ENCODE measurements at places on chromosomes 11 and 22.

DNA sequence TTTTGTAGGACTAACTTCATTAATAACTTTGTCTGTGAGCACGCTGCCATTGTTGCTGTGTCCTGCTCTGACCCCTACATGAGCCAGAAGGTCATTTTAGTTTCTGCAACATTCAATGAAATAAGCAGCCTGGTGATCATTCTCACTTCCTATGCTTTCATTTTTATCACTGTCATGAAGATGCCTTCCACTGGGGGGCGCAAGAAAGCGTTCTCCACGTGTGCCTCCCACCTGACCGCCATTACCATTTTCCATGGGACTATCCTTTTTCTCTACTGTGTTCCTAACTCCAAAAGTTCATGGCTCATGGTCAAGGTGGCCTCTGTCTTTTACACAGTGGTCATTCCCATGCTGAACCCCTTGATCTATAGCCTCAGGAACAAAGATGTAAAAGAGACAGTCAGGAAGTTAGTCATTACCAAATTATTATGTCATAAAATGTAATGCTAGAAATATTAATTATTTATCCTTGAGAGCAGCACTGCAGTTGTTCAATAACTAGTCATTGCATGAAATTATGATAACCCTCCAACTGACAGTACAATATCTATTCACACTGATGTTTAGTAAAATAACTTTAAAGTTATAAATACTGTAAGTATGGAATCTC is 46.4 kb upstream of the OR5D13 start:
- no peak for DNase-seq

DNA sequence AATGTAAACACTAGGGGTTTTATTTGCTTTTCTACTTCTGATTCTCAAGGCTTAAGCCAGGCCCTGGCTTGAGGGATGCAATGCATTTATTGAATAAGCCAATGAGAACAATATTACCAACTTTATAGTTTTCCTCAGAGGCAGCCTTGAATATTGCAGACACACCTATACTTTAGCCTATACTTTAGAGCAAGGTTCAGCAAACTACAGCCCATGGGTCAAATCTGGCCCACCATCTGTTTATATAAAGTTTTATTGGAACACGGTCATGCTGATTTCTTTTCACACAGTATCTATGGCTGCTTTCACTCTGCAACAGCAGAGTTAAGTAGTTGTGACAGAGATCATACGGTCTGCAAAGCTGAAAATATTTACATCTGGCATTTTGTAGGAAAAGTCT is 50.3 kb upstream of the E2F8 start:
- no peak for DNase-seq

DNA sequence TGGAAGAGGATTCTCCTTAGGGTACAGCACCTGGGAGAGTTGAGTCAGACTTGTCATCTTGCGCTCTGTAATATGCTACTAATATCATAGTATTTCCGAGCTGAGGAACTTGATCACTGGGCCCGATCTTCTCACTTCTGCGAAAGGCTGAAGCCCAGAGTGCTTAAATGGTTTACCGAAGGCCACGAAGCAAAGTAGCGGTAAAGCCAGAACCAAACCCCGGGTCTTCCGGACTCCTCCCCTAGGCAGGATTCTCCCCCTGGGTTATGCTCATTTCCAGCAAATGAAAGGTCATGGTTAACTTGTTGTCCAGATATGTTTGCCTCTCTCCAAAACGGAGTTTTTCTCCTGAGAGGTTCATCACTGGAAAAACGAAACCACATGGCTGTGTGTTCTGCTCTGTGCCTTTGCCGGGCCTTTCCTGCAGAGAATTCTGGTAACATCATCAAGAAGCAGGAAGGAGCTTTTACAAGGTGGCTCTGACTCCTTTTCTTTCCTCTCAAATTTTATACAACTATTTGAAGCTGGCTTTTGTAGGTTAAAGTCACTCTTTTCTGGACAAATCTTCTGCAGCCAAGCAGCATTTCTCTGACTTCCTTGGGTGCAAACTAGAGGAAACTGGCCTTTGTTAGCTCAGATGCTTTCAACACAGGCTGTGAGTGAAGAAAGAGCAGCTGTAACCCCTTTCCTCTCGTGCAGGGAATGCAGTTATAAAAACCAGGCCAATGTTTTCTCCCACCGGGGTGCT is 35.5 kb downstream of the UBASH3B start:
- DNase-seq: no peak

GRCh38 chr11:122686111-122686510 is 30.6 kb downstream of the UBASH3B start:
- no peak for DNase-seq

DNA sequence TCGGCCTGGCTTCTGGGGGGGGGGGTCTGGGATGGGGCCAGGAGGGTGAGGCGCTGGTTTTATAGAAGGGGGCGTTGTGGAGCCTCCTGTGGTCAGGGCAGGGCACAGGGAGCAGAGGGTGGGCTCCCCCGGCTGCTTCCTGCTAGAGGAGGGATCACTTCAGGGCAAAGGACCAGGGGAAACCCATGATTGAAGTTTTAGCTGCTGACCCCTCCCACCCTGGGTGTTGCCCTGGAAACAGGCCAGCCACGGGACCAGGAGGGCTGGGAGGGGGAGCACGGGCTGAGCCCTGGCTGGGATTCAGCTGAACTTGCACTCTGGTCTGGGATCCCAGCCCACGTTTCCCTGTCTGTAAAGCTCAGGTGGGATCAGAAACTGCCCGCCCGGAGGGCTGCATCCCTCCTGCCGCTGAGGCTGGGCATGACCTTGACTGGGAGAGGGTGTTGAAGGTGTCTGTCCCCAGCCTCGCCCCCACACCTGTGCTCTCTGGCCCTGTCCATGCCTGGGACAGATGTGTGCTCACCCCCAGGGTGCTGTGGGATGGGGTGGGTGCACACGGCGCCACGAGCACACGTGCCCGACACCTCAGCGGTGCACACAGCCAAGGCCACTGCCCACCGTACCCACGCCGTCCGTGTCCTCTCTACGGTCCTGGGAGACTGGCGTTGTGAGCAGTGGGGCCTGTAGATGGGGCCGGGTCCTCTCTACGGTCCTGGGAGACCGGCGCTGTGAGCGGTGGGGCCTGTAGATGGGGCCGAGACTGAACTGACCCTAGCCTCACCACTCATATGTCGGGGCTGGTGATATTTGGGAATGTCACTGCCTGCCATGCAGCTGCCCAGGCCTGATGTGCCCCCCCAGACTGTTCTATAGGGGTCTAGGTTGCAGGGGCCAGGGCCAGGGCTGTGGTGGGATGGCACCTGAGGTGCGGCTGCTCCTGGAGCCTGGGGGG is 2.3 kb downstream of the TSPAN4 start:
- no peak for DNase-seq

DNA sequence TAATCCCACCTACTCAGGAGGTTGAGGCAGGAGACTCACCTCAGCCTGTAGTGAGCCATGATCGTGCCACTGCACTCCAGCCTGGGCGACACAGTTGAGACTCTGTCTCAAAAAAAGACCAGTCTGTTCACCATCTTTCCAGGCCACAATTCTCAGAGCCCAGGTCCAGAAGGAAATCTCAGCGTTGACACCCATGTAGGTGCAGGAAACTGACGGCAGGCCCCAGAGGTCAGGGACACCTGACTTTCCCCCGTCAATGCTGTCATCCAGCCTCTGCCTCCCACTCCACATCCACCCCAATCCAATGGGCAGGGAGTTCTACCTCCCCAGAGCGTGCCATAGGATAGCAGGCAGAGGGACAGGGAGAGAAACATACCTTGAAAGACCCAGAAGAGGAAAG is 5.9 kb upstream of the GRK2 start:
- no peak for DNase-seq

- DNase-seq: no peak
Measured at GRCh38 chr22:18968011-18968749, 32.1 kb upstream of the PRODH start.

DNA sequence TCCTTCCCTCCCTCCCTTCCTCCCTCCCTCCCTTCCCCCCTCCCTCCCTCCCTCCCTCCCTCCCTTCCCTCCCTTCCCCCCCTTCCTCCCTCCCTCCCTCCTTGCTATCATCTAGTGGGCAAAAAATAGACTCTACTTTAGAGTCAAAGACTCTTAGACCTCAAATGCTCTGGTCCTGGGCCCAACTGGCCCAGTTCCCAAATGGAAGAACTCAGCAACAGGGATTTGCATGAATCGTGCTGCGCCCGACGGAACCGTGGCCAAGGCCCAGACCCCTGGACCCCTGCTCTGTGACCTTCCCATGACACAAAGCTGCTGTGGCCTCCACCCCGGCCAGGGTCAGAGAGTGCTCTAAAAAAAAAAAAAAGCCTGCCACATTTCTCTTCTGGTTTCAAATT is 97.4 kb downstream of the WNT7B start:
- no peak for DNase-seq

DNA sequence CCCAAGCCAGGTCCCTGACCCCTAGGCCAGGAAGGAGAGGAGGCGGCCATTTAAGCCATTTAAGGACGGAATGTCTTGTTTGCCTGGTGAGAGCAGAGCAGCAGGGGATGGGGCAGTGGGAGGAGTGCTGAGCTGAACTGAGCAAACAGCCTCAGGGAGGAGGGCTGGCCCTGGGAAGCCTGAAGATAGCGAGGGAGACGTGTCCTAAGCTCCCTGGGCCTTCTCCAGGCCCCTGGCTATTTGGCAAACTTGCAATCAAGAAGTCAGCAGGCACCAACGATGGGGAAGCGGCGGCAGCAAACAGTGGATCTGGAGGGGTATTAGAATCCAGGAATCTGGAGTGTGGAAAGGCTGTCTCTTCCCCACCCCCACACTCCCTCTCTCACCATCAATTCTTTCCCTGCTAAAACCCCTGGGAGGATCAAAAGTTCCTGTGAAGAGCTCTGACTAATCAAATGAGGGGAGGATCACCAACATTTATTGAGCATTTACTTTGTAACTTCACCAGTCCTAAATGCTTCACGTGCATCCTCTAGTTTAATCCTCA is 8.8 kb downstream of the BCL9L start:
- no peak for DNase-seq

- DNase-seq: no peak
Measured at GRCh38 chr11:87966216-87966615, 209.0 kb downstream of the RAB38 start.

DNA sequence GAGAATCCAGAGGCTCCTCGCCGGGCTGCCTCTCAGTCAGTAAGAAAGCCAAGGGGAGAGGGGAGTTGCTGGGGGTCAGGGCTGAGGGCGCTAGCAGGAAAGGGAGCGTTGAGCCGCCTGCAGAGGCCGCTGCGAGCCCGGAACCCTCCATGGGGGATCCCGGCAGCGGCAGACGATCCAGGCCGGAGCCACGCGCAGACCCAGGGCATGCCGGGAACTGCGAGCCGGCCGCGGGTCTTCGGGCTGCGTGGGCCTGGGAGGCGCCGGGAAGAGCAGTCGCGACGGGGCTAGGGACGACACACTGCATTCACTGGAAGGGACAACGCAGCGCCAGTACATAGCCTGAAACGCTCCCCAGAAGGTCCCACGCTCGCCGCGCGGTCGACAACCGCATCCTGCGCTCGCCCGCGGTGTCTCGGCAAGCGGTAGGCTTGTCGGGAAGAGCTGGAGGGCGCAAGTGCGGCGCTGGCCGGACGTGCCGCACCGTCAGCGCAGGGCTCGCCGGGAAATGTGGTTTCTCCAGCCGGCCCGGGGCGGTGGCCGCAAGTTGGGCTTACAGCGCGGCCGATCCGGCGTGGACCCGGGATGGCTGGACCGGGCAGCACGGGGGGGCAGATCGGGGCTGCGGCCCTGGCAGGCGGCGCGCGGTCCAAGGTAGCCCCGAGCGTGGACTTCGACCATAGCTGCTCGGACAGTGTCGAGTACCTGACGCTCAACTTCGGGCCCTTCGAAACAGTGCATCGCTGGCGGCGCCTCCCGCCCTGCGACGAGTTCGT is at the start of gene LZTR1:
Gene LZTR1, plus strand, starts transcription at position 511 of the 776 bp plus-strand sequence. Its CDS starts 75 bp downstream, at position 586.
- peak; percentile 59 for DNase-seq

DNA sequence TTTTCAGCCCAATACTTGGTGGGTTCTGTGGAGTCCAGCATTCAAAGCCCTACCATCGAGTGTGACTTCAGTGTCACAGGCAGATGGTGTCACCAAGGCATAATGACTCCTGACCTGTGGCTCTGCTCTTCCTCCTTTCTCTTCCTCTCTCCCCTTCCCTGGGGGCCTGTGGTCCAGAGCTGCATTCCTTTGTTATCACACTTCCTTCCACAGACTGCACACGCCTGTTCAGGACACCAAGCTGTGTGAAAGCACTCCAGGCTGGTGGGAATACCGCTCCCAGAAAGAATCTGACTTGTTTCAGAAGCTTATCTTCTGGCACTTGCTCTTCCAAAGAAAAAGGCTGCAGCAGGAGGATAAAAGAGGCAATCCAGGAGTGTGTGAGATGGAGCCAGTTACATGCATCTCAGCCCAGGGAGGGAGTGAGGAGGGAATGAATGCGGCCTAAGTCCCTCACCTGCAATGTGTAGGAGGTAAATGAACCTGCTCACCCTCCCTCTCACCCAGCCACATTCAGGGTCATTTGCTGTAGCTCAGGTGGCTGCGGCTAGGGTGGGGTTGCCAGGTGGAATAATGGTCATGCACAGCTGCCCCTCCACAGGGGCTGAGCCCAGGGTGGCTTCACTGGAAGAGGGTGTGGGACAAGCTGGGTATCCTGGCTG is 79.3 kb downstream of the ADAMTS15 start:
- no peak for DNase-seq

GRCh38 chr11:59666969-59667368 is 1.9 kb downstream of the PATL1 start:
- no peak for DNase-seq

GRCh38 chr11:3225826-3226750 is 6.1 kb downstream of the MRGPRE start:
- DNase-seq: no peak

GRCh38 chr11:93122535-93123235 is 75.1 kb downstream of the SLC36A4 start:
- DNase-seq: no peak

DNA sequence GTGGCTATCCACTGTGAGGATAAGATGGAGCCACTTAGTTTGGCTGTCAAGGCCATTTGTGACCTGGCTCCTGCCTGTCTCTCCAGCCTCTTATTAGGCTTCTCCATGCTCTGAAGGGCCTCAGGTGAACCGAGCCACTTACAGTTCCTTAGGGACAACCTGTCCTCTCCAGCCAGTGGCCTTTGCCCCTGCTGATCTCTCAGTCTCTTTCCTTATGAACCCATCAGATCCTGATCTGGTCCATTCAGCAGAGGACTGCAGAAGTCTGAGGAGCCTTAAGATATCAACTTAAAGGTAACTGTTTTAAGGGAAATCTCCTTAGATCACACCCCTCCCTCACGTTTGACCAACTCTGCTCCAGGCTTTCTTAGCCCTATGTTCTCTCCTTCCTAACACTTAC is 2.4 kb downstream of the DUSP18 start:
- DNase-seq: no peak

- no peak for DNase-seq
Measured at GRCh38 chr22:33886696-33887095, 33.6 kb downstream of the LARGE1 start.

DNA sequence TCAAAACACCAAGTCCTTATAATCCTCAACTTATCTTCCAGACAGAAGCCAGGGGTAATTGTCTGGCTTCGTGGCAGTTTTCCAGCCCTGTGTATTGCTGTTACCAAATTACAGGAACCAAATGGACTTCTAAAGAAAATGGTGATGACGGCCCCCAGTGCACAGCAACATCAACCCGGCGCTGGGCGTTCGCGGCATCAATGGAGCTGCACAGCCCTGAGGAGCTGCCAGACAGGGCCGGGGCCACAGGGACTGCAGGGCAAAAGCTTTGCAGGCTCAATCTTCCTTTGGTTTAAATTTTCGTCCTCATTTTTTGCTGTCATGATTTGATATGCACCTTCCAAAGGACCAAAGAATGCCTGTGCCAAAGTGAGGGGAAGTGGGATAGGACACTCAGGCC is 292.5 kb downstream of the BRD1 start:
- no peak for DNase-seq

- DNase-seq: no peak
Measured at GRCh38 chr22:37601540-37602442, 6.8 kb upstream of the GGA1 start.
